ENCODE measurements at places on chromosomes 1 and 21.

DNA sequence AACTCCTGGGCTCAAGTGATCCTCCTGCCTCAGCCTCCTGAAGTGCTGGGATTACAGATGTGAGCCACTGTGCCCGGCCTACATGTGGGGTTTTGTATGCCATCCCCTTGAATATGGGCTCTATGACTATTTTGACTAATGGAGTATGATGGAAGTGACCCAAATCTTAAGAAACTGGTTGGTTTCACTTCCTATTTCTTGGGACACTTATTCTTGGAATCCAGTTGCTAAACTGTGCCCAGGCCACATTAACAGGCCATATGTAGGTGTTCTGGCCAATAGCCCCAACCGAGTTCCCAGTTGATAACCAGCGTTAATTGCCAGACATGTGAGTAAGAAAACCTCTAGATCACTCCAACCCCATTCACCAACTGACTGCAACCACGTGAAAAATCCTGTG lies 36.3 kb upstream of the CLIC4 start:
- DNase-seq: peak; percentile 56

GRCh38 chr21:44962403-44962966 lies 22.7 kb downstream of the SLX9 start:
- peak; percentile 81 for DNase-seq

- DNase-seq: no peak
Measured at GRCh38 chr21:44760376-44760775, 41.2 kb downstream of the UBE2G2 start.

DNA sequence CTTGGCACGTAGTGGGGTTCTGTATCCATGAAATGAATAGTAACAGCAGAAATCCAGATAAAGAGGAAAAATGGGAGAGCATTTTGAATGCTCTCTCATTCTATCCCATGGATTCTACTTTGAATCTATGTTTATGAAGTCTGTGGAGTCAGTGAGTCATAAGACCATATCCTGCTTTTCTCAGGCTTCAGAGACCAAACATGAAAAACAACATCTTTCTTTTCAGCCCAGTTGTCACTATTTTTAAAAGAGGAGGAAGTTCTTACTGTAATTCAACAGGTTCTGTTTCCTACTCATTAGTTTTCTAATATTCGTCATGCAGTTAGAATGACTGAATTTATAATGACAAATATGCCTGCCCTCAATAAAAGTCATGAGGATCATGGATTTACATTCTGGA lies 39.4 kb upstream of the CD55 start:
- DNase-seq: peak; percentile 43

DNA sequence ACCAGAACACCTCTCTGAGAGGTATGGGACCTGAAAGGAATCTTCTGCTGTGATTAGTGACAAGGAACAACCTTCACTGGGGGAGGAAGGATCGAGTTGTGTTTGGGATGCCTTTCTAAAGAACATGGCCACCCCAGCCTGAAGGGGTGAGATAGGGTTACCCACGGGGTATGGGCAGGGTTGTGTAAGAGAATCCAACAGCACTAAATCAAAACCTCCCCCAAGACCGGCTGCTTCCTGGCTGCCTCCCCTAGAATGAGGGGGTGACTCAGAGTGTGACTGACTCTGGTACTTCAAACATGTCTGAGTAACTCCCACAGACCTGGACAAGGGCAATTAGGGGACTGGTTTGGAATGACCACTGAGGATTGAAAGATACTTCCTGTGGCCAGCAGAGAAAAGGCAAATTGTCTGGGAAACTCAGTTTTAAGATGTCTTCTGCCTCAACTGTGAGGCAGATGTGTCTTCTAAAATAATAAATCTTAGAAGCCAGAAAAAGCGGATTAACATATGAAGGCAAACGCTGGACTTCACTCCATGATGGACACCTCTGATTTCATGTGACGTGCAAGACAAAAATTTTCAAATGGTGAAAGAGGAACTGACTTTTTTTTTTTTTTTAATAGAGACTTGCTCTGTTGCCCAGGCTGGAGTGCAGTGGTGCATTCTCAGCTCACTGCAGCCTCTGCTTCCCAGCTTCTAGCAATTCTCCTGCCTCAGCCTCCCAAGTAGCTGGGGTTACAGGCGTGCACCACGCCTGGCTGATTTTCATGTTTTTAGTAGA lies 6.7 kb upstream of the PTPN14 start:
- no peak for DNase-seq

DNA sequence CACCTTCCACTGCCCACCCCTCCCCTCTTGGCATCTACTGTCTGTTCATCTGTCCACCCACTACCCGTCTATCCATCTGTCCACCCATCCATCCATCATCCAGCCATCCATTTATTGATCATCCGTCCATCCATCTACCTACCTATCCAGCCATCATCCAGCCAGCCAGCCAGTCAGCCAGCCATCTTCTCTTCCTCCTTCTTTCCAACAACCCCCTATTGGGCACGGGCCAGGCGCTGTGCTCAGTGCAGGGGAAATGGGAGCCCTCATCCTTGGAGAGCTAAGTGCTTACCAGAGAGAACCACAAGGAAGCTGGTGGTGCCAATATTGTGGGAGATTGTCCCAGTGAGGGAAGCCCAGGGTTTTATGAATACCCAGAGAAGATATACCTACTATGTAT lies 51.7 kb upstream of the TMEM51 start:
- no peak for DNase-seq

DNA sequence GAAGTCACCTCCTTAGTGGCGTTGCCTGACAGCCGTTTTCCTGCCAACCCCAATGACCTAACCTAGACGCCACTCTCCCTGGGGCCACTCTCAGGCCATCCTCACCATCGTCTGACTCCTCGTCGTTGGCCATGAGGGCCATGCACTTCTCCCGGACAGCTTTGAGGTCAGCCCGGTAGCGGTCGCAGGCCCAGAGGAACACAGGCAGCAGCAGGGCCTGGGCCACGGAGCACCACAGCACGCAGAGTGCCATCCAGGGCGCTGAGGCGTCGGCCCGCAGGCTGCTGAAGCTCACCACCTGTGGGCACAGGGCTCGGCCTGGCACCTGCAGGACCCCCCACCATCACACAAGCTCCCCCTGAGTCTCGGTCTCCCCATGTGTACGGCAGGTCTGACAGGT lies 7.3 kb downstream of the HES3 start:
- DNase-seq: no peak

DNA sequence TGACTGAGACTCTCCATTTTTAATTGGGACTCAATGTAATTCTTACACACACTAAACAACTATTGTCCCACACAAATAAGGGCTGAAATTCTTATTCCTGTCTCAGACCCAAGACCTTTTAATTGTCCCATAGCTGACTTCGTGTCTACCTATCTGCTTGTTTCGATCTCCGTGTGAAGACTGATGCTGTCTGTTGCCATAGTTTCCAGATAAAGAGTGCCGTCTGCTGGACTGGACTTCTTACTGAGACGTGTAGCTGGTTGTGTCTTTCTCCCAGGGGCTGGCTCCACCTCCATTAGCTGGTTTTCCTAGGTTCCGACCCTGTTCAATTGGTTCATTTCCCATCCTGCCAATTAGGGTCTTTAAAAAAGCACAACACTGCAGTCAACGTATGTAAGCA lies 235.3 kb upstream of the PLXNA2 start:
- no peak for DNase-seq

DNA sequence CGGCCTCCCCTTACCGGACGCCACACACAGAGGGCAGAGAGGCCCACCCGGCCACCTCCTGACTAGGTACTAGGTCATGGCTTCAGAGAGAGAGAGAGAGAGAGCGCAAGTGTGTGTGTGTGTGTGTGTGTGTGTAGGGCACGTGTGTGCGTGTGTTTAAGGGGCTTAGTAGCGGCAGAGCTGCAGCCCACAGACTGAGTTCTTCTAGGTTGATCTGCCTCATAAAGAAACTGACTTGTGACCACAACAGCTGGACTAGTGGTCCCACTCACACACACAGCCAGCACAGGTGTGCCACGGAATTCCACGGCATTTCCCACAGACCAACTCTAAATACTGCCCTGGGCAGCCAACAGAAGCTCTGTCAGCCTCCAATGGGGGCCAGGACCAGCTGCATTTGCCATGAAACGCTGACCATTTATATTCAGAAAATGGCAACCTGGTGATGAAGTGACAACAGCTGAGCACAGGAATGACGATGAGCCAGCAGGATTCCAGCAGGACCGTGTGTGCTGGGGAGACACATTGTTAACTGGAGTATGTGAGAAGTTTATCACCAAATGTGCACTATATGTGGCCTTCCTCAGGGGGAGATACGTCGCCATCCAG lies 38.8 kb upstream of the GPR153 start:
- DNase-seq: peak; percentile 55

Data from muscle of leg (tissue), 16 donors.